Brain (organoid and tissue), 16 donors: ENCODE measurements at places on chromosomes 7 and 10.
A peak's percentile ranks its signal among the peaks of the same experiment; 100 is the strongest.

- peak; percentile 2 for DNase-seq
Measured at GRCh38 chr10:47456079-47456785, 27.7 kb downstream of the ANXA8 start.

DNA sequence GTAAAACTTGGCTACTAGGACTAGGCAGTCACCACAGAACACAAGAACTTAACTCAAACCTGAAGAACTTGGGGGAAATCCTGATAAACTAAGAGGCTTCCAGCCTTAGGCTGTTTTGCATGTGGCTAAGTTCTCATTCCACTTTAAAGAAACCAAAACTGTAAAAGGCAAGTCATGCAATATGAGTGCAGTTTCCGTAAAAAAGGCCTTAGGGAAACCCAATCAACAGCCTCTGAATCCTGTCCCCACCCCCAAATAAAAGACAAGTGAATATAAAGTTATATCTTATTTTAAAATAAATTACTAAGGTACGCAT, 95.1 kb downstream of the USP6NL start:
- DNase-seq: no peak

GRCh38 chr7:55343860-55344606, 21.1 kb upstream of the LANCL2 start:
- no peak for DNase-seq

GRCh38 chr10:117421985-117422384, 46.7 kb upstream of the PDZD8 start:
- no peak for DNase-seq

DNA sequence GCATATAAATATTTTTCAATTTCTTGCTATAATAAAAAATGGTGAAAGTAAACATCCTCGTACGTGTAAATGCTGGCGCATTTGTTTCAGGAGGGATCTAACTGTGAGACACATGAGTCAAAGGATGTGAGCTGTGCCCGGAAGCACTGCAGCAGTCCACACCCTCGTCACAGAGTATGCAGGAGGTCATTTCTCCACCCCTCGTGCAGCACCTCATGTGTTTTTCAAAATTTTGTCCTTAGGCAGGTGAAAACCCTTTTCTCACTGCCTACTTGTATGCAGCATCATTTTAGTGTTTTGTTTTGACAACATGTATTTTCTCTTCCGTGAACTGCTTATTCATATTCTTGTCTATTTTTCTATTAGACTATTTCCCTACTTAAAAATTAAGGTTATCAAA, 162.7 kb downstream of the AVL9 start:
- DNase-seq: no peak

- DNase-seq: peak; percentile 18
Measured at GRCh38 chr7:145339319-145339718, 503.5 kb upstream of the TPK1 start.

DNA sequence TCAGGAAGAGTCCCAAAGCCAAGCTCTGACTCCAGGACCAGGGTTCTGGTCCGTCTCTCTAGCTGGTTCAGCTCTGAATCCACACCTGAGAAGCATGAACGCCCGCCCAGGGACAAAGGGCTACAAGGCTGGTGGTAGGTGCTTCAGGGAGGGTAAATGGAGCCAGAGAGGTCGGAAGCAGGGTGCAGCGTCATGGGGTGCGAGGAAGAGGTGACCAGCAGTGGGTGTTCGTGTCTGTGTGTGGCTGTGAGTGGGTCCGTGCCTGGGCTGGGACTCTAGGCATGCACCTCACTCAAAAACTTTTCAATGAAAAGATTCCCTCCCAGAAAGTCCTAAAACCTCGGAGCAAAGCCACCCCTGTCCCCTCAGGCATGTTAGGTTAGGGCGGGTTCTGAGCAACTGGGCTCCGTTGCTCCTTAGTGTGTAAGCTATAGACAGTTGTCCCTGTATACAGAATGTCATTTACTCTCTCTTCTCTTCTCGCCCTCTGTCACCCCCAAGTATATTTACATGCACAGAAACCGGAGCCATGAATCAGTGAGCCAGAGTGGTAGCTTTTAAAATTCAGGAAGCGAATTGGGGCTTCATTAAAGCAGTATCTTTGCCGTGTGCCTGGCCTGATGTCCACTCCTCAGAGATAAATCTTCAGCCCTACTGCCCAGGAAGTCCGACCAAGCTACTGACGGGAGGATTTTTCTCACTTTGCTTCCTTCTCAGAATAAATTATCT, 12.3 kb upstream of the GATA3 start:
- DNase-seq: peak; percentile 24

GRCh38 chr7:142934056-142934455, 510 bp upstream of the TRPV5 start:
- DNase-seq: no peak

DNA sequence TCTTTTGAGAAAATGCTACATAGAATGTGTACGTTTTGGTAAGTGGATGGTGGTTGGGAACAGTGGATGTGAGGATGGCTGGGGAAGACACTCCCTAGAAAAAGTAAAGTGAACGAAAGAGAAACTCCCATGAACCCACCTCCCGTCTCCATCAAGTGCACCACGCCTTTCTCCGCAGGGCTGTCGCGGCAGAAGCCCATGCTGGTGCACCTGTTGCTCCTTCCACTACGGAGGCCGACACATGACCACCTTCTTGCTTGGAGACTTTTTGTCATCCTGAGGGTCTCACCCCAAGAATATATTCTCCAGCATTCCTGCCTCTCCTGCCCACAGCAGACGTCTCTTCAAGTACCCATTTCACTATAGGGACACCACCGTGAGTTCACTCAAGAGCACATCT, 630.4 kb upstream of the PFKP start:
- DNase-seq: no peak

DNA sequence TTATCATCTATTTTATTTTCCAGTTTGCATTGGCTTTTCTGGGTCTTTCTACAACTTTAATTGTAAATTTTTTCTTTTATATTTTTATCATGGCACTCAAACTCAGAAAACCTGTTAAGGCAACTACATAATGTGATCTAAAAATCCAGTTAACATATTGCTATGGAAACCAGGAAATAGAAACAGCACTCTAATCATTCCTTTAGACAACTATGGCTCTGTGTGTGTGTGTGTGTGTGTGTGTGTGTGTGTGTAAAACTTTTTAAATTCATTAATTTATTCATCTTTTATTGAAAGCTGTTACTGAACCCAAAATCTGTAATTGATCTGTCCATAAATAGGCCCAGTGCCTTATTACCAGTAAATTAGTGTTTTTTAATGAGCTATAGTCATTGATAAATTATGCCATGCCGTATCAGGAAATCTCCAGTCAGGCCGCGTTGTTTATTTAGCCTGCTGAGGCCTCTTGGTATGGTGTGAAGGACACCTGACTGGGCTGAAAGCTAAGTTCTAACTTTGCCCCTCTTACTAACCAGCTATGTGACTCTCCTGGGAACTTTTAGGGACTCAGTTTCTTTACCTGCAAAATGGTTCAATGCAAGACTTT, 1.5 kb upstream of the MET start:
- DNase-seq: peak; percentile 30
